ENCODE measurements at places on chromosomes 12 and 14.
A peak's percentile ranks its signal among the peaks of the same experiment; 100 is the strongest.

- no peak for DNase-seq
Measured at GRCh38 chr12:93520454-93520853, 52.0 kb upstream of the SOCS2 start.

- peak; percentile 25 for DNase-seq
Measured at GRCh38 chr12:53413485-53414204, 10.0 kb upstream of the AMHR2 start.

DNA sequence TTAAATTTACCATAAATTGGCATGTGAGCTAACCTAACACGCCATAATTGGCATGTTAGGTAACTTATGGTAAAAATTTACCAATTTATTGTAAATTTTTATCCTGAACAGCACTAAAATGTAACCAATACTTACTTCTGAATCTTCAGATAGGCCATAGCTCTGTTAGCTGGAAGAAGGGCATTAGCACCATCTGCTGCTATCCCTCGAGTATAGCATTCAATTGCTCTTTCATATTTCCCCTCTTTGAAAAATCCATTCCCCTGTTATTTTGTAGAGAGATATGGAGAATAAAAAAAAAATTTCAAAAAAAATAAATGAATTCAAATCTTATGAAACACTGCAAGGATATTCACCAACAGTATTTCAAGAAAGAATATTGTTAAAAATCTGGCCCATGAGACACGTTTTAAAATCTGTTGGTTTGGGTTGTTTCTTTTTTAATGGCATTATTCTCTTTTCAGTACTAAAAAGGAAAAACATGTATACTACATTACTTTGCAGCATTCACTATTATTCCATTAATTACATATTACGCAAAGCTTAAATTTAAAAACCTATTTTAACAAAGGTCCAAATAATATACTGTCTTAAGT, 19.1 kb downstream of the RPAP3 start:
- DNase-seq, result peak; percentile 59

GRCh38 chr12:18320036-18320617, 58.8 kb downstream of the PIK3C2G start:
- DNase-seq, result peak; percentile 78

DNA sequence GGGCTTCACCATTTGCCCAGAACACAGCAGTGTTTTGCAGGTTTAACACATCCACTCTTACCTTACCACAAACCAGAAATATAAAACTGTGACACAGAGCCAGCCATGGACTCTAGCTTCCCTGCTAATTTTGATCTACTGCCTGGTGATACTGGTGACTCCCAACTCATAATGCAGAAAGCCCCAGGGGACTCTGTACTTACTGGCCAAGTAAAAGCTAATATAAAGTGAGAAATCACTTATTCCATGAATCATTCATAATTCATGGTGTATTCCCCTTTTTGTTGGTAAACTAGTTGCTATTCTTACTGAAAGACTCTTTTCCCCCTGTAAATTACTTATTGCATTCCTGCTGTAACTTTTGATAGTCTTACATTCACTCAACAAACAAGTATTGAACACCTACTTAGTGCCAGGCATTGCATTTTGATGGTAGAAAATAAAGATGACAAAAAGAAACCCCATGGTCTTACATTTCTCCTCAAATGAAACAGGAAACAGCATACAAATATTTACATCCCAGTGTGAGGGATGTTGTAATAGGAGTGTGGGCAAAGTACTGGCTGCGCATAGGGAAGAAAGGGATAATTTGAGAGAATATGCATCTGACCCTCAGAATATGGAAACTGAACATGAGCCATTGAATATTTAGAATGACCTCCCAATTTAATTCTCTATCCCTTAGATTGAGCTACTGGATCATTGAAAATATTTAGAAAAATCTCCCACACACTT, 279.6 kb downstream of the PDZRN4 start:
- peak; percentile 6 for DNase-seq

GRCh38 chr12:58980768-58981167, 60.5 kb upstream of the LRIG3 start:
- no peak for DNase-seq

- DNase-seq, result no peak
Measured at GRCh38 chr12:43214166-43214565, 337.8 kb downstream of the ADAMTS20 start.

Data from iris pigment epithelial cell (primary cell).